Stimulated activated CD4-positive, alpha-beta T cell treated with anti-CD3 and anti-CD28 coated beads, Interleukin-12 subunit alpha, Interleukin-12 subunit beta, amount 100 ng/mL, for 24 hours (primary cell): ENCODE measurements at places on chromosomes 11 and 22.

DNA sequence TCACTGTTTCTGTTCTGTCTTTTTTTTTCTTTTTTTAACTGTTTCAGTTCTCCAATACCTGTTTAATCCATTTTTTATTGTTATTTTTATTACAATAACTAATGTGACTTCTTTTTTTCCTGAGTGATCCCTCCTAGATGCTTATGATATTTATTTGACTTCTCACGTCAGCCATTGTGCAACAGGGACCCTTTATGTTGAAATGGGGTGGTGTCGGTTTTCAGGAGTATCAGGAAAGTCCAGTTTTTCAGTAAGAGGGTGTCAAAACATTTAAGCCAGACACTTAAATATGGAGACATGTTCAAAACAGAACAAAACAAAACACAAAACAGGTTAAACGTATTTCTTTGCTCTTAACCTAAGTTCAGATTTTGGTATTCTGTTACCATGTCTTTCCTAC lies 418.8 kb downstream of the DYNC2H1 start:
- DNase-seq, result no peak

- peak; percentile 15 for DNase-seq
Observed at GRCh38 chr22:26589367-26589844, 526 bp downstream of the TPST2 start.

DNA sequence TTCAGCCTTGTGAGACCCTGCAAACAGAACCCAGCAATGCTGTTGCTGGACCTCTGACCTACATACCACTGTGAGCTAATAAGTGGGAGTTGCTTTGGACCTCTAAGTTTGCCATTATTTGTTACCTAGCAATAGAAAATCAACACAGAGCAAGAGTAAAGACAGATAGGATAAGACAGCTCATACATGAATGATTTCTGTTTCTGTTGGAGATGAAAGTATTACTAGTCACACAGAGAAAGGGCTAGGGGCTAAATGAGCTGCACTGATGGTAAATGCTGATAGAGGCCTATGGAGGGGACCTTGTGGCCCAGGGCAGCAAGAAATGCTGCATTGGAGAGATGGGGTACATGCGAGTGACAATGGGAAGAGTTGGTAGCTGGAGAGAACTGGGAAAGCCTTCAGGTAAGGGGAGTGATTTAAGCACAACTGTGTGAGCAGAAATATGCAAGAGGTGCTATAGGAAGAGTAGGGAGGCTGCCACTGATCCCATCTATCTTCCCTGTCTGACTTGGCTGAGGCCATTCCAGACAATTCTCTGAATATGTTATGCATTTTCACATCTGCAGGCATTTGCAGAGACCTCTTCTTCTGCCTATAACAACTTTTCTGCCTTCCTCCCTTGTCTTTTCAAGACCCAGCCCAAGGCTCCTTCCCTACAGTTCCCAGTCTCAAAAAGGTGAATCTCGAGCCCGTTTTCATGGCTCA lies 46.1 kb upstream of the SYN3 start:
- no peak for DNase-seq

- no peak for DNase-seq
Observed at GRCh38 chr22:35891442-35891841, 137.2 kb downstream of the RBFOX2 start.

DNA sequence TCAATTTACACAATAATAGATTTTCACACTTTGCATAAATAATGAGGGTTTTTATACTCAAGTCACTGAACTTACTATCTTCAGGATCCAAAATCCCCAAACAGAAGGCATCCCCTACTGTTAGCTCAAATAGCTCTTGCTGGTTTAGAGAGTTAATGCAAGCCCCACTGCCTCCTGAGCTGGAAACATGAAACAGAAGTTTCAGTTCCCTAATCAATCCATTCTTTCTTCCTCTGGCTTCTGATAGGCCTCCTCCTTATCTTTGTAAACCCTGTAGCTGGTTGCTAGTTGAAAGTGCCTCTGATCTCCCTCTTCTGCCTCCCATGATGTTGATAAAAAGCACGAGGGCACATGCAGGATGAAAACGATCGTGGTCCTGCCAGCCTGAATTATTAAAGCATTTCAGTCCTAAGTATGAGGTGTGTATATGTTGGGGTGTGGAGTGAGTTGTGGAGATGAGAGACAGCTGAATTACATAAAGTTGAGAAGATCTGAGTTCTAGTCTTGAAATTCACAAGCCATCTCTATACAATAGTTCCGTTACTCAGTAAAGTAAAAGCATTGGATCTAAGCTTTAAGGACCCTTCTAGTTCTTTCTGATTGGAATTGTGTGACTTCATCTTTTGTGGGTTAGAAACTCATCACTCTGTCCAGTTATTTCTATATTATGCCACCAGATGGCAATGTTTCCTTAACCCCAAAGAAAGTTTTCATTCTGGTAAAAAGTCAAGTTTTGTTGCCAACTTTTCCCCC lies 35.0 kb upstream of the EHF start:
- DNase-seq, result no peak

GRCh38 chr22:31425331-31426050 lies 26.1 kb downstream of the DRG1 start:
- no peak for DNase-seq

DNA sequence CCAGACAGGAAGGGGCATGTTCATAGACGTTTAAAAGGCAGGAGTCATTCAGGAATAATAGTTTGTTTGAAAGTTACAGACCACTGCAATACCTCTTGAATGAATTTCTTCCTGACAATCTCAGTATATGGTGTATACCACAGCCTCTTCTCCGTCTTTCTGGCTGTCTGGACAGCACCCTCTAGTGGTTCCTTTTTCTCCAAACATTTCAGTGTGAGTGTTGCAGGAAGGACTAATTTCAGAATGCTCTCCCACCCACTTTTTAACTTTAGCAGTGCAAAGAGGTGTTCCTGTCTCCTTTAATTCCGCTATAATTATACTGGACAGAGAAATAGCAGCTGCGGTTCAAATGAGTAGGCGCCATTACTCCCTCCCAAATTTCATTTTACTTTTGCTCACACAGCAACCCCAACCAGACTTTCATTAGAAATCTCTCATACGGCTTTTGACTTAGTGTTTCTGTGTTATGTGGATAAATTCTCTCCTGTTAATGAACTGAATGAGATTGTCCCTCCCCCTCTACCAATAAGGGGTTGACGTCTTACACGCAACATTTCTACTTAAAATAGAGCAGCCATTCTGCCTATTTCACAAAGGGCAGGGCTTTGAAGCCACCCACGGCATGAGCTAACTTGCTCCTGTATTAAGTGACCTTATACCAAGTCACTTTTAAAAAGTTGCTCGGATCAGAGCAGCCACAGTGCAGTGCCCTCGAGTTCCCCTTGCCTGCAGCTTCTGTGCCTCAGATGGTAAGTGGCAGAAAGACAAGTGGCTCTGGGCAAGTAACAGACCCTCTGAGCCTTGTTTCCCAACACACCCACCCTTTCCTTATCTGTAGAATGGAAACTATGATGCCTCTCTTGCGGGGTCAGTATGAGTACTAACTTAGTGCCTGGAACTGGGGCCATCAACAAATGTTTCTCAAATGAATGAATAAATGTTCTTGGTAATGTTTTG lies 368.6 kb downstream of the OPCML start:
- DNase-seq, result no peak

- no peak for DNase-seq
Observed at GRCh38 chr11:117723277-117724024, 73.6 kb downstream of the DSCAML1 start.

DNA sequence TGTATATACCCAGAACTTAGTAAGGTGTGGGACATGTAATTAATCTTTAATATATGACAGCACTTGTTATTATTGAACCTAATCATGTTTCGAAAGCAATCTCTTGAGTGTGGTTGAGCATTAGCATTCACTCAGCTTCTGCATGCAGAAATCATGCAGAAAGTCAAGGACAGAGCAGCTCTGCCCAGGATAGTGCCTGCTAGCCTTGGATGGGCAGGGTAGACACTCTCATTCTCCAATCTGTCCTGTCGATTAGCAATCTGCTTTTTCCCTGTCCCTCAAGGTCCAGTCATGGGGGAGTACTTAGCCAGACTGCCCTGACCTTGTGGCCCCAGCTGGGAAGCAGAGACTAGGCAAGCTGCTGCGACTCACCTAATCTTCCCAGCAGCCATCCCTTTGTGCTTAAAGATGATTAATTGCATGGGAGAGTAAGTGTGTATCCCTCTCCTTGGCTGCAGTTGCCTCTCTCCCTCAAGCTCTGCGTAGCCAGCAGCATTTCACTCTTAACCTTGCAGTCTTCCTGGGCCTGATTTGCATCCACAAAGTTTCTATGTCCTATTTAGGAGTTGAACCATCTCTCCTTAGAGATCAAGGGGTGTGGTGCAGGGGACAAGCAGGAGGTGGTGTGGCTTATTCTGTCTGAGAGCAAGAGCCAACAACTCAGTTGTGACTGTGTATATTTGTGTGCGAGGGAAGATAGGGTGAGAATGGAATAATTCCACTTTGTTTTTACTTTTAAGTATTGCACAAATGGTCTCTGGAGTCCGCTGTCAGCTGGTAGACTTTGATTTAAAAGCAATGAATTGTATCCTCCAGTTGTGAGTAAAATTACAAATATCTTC lies 101.4 kb downstream of the FDX1 start:
- DNase-seq, result no peak

GRCh38 chr22:46992121-46992731 lies 229.8 kb downstream of the TBC1D22A start:
- no peak for DNase-seq

- no peak for DNase-seq
Observed at GRCh38 chr11:42473106-42473505, 838.7 kb upstream of the API5 start.

GRCh38 chr11:83438438-83438837 lies 152.3 kb upstream of the CCDC90B start:
- DNase-seq, result no peak

GRCh38 chr11:38163526-38163925 lies 1565.5 kb upstream of the RAG2 start:
- DNase-seq, result no peak

- no peak for DNase-seq
Observed at GRCh38 chr11:17721242-17721999, 2.0 kb downstream of the MYOD1 start.

DNA sequence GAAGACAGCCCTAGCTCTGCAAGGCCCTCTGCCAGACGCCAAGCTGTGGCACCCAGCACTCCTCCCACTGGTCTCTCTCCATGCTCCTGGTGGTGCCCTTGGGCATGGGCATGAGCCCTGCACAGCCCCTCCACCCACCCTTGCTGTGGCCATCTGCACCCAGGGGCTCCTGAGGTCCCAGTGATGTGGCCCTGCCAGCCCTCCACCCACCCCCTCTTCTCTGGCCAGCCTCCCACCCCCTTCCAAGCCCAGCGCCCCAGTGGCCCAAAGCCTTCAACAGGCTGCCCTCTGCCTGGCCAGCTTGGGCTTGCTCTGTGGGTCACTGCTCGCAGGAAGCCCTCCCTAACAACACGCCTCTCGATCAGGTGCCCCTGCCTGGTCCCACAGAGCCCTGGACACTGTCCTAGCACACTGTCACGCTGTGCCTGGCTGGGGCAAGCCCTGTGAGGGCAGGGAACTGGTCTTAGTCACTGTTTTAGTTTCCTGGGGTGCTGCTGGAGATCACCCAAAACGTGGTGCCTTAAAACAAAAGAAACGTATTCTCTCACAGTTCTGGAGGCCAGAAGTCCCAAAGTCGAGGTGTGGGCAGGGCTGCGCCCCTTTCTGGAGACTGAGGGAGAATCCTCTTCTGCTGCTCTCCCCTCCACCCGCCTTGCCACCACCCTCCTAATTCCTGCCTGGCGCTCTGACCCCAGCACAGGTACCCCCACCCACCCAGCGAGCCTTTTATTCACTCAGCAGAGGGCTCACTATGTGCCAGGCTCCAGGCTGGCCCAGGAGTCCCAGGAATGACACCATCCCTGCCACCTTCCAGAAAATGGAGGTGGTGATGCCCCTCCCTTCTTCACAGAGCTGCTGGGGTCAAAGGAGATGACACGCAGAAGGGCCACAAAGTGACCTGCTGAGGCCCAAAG lies 14.7 kb downstream of the SULT4A1 start:
- DNase-seq, result no peak

DNA sequence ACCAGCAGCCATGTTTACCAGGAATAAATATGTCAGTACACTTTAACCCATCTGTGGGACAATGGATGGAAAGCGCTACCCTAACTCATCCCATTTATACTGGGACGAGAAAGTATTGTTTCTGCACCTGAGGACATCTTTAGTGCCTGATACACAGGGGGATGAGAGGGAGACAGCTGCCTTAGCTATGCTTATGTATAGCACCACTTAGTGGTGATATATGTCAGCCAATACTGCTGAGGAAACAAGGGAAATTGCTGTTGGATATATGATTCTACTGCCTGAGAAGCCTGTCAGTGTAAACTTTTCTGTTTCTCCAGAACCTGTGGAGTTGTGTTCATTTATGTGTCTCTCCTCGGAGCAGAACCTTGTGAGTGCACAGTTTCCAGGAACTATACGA lies 13.3 kb upstream of the CEP295 start:
- DNase-seq, result no peak

- no peak for DNase-seq
Observed at GRCh38 chr22:41238570-41239442, 1.9 kb downstream of the CHADL start.

DNA sequence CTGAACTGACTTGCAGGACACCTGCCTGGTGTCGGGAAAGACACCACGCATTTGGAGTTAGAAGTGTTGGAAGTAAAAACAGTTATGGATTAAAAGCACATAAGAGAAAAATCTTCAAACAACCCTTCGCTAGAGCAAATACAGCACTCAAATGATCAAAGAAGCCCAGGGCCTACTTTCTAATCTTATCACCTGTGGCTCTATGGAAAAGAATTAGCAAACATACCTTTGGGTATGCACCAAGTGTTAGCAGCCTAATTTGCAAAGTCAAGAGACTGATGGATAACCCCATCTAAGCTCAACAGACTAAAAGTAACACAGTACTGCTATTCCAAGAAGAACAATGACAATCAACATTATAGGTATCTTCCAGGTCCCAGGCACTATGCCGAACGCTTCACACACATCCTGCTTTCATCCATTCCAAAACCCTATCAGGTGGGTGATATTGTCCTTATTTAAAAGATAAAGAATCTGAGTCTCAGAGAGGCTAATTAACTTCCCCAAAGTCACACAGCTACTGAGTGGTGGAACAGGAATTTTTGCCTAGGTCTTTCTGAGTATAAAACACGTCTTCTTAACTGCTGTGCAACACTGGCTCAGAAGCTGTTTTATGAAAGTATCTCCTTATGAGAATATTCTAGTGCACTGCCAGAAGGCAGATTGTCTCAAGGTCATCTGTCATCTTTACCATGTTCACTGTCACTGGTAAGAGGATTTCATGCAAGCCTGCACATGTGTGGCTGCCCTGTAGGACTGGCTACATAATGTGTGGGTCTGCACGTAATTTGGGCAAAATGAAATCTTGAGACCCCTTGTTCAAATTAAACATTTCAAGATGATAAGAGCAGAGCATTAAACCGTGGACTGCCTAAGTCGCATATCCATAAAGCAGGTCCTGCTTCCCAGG lies 16.4 kb downstream of the SLC1A2 start:
- DNase-seq, result no peak
